ENCODE measurements at places on chromosomes 4 and X. TPM values are rescaled to one million over a fixed set of nuclear protein-coding genes. Genes with fewer than 3 reads are reported as not detected.

GRCh38 chrX:41921492-41922430 is 1.6 kb downstream of the CASK start:
- no peak for DNase-seq

GRCh38 chrX:20567108-20567507 is 300.4 kb upstream of the RPS6KA3 start:
- no peak for DNase-seq

The ZDHHC15 gene
- polyA plus RNA-seq: 6.5 TPM

DNA sequence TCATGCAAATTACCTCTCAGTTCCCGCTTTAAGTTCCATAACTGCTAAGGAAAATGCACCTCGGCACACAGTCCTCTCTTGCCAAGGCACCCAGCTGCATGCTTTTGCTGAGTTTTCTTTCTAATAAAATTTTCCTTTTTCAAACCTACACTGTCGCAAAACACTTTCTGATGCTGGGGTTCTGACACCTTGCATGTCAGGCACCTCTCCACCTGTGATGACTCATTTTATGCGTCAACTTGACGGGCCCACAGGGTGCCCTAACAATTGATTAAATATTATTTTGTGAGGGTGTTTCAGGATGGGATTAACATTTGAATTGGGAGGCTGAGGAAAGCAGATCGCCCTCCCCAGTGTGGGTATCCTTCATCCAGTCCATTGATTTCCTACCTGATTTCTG is 291.0 kb upstream of the STS start:
- DNase-seq: no peak

DNA sequence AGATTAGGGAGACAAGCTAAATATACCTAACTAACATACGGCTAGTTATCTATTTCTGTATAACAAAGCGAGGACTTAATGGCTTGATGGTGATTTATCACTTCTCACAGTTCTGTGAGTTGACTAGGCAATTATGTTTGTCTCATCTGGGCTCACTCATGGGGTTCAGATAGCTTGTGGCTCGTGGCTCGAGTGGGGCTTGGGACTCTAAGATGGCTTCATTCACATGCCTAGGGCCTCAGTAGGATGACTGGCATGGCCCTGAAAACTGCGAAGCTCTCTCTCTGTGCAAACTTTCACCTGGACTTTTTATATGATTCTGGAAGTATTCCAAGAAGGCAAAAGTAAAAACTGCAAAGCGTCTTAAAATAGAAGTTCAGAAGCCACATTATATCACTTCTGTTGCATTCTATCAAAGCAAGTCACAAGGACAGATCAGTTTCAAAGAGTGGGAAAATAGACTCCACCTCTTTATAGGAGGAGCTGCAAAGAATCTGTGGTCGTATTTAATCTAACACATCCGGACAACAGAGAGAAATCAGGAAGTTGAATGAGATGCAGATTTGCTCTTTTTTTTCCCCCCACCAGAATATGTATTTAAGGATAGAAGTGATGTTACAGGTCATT is 491.2 kb downstream of the INPP4B start:
- no peak for DNase-seq

The AMBN gene
- 1.6 TPM for polyA plus RNA-seq

DNA sequence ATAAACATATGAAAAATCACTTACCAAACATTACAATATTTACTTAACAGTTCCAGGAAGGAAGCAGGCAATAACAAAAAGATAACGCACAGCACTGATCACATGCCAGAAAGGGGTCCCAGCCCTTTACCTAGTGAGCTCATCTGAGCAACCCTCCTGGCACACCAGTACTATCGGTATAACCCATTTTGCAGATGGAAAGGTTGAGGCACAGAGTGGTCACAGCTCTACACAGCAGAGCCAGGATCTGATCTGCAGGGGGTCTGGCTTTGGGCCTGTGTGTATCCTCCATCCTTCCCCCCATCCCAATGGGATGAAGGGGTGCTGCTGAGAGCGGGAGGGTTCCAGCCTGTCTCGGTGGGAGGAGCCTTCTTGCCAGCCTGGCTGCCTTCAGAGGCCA is 5.0 kb downstream of the NSG1 start:
- DNase-seq: no peak

The CITED1 gene
- 16.4 TPM for polyA plus RNA-seq

GRCh38 chr4:76729980-76730379 is 168.0 kb downstream of the SOWAHB start:
- no peak for DNase-seq

GRCh38 chr4:46249516-46249915 is 125.7 kb upstream of the GABRG1 start:
- no peak for DNase-seq

The PAK3 gene
- 6.6 TPM for polyA plus RNA-seq

DNA sequence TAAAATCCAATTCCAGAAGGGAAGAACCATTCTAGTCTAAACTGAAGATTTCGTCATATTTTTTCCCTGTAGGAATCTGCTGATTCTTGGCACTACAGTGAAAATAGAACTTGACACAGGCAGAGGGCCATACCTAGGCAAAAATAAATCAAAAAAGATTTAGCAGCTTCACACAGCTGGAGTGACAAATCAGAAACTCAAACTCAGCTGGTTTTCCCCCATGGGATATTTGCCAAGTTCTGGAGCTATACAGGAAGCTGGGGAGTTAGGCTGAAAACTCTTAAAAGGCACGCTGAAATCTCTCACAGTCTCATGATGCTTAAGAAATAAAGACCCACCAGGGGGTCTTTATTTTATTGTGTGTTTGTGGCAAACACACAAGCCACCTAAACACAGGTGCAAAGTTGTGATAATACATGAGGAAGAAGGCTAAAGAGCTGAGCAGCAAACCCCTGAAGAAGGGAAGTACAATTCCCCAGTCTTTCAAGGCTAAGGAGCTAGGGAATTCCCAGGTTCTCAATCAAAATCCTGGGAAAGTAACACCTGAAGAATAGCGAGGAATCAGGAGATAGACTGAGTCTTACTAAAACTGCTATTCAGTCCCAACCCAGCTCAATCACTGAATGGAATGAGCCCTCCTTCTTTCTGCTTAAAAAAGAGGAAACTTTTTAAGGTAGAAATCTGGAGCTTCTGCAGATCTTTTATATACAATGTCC is 32.1 kb upstream of the BEND2 start:
- DNase-seq: no peak

- DNase-seq: no peak
Measured at GRCh38 chr4:10629394-10629793, 55.2 kb downstream of the CLNK start.

The EVC2 gene
- 8.7 TPM for polyA plus RNA-seq

The HTRA3 gene
- 10.7 TPM for polyA plus RNA-seq

DNA sequence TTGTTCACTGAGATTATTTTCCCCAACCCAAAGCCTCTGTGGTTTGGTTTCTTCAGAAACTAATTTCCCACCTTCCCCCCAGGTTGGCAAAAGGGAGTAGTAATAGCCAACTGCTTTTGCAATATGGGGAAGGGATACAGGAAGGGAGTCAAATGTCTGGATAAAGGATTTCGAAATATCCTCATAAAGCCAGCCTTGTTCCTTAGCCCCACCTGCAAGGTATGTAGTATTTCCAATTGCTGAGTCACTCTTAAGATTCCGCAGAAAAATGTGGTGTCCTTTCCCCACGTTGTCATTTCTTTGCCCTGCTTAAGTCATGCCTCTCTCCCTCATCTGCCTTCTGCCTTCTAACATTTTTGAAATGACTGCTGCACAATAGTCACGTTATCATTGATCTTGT is 138.8 kb upstream of the DCAF8L1 start:
- DNase-seq: no peak

GRCh38 chr4:41176340-41176739 is 38.0 kb downstream of the APBB2 start:
- no peak for DNase-seq

Data from right renal pelvis (tissue), 4 donors.